ENCODE measurements at places on chromosomes 12 and 14.

DNA sequence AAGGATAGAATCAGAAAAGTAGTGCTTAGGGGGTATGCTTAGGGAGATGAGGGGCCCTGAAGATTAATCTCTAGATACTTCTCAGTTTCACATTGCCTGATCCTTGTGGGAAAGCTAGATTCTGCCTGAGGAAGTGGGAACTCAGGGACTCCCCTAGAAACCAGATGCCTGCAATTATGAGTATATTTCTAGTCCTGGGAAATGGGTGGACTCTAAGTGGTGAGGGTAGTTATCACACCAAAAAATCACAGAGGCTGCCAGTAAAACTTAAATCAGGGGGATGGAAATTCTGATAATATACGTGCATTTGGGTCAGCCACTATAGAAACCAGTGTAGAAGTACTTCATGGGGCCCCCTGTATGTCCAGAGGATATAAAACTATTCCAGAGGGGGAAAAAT lies 18.3 kb downstream of the HOXC4 start:
- no peak for DNase-seq

GRCh38 chr12:63777340-63777739 lies 2.4 kb upstream of the RXYLT1 start:
- no peak for DNase-seq

DNA sequence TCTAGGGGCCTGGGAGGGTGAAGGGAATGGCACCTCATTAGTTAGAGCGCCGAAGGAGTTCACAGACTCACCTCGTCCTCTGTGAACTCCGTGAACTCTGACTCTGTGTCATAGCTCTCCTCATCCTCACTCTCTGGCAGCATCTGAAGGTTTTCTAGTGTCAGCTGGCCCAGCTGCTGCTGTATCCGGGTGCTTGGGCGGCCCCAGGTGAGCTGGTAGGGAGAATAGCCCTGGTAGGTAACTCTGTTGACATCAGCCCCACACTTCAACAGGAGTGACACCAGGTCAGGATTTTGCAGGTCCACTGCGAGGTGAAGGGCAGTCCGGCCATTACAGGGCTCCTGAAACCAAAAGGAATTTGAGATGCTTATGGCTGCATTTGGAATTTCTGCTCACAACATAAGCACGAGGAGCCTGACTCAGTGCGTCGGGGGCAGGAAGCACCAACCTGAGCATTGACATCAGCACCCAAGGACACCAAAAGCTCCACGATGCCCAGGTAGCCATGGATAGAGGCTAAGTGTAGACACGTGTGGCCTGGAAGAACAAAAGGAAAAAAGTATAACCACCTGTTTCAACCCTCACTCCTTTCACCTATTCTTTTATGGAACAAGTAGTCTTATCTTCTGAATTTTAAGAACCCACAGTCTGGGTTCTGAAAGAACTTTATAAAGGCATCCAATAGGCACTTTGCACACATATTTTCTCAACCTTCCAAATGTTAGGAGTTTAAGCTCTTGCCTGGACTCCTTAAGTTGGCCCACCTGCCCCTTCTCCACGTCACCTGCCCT lies 2.0 kb downstream of the NFKBIA start:
- DNase-seq, result no peak

DNA sequence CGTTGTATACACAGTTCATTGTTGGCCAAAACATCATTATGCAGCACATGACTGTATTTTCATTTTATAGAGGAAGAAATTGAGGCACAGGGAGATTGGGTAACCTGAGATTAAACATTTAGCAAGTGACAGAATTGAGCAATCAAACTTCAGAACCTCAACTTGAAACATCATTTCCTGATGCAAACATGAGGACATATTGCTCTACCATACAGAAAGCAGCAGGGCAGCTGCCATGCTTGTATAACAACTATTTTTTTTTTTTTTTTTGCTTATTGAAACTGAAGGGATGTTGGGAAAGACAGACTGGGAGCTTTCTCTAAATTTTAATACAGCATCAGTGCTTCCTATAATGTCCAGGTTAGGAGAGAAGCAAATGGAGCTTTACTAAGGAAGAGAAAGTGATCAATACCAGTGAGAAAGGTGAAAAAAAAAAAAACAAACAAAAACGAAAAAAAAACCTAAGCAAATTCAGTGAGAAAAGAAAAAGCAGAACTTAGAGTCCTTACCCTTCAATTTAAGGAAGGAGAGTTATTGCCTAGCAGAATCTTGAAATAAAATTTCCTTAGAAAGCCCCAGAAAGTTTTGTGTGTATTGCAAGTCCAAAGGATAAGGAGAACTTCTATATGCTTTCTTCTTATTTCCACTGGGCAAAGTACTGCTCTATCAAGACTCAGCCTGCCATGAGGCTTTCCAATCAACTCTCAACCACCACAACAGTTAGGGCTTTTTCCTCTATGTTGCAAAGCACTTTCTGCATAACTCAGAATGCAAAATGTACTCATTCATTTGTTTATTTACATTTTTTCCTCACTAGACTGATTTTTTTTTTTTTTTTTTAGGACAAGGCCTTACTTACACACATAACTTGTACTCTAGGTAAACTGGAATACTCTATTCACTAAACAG lies 21.6 kb downstream of the BTG1 start:
- no peak for DNase-seq

- DNase-seq, result no peak
Measured at GRCh38 chr12:133236144-133236543, 467 bp upstream of the ANHX start.

DNA sequence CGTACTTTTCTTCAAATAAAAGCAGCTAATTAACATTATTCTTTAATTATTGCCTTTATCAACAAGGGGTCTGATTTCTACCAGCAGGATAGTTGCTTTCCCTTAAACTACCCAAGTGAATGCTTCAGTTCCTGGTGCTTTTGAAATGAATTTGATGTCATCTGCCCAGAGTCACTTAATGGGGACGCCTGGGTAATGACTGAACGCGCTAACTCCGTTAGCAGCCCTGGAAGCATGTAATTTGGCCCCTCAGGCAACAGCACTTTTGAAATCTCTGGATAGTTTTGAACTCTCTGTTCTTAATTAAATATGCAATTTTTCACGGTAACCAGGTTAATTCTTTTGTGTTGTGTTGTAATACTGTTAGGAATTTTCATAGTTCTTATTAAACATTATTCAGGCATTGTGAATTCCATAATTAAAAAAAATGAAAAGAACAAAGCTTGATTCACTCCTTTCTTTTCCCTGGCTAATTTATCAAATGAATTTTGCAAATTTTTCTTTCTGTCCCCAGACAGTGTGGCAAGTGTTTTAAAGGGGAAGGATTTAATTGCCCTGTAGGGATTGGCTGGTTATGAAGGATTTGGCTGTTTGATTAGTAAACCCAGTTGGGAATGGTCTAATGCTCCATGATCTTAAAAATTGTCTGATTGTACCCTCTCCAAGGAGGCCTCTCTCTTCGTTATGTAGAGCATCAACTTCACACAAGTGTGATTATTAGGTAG lies 137.5 kb upstream of the MYL2 start:
- no peak for DNase-seq

GRCh38 chr12:92745856-92746550 lies 43.2 kb downstream of the PLEKHG7 start:
- DNase-seq, result peak; percentile 61

DNA sequence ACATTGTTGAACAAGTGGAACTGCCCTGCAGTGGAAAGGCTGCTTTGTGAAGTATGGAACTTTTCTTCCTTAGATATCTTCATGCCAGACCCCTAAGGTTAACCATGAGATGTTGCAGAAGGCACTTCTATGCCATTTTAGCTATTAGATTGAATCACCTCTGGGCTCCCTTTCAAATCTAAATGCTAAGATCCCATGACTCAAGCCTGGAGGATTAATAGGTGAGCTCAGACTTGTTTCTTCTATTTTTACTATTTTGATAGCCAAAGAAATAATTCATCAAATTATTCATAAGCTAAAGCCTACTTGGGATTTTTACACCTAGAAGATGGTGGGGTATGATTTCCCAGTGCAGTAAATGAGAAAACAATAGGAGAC lies 64.3 kb downstream of the DAD1 start:
- no peak for DNase-seq

DNA sequence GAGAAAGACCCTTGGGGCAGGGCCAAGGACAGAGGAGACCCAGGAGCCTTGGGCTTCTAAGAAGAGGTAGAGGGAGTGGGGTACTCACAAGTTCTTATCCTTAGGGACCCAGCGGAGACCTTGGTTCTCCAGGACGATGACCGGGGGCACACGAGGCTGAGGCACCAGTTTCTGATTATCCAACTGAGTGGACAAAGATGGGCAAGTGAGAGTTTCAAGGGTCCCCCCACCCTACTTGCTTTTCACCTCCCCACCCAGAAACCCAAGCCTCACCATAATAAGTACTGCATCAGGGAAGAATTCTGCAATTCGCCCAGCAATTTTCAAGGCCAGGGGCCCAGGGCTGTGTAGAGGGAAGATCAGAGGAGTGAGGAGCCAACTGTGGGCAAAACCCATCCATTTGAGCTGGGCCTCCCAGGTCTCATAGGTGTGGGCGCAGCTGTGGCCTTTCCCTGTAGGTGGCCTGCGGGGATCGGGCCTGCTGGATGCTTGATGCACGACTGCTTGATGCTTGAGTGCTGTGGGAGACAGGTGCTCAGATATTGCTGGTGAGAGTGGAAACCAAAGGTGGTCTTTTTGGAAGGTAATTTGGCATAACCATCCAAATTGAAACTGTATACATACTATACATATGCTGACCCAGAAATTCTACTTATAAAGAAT lies 2.0 kb downstream of the EMC9 start:
- no peak for DNase-seq

GRCh38 chr14:103103461-103104388 lies 9.2 kb downstream of the EXOC3L4 start:
- DNase-seq, result peak; percentile 62

DNA sequence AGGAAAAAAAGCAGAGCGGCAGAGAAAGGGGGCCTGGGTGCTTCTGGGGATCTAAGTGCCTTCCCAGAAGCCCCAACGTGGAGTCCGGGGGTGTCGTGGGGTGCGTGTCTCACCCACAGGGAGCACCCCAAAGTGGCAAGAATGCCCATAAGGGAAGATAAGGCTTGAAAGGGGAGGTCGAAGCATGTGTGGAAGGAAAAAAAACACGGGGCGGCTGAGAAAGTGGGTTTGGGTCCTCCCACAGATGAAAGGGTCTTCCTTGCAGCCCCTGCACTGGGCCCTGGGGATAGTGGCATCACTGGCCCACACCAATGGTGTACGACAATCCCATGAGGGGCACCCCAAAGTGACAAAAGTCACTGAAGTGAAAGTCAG lies 275.5 kb downstream of the ALG10 start:
- no peak for DNase-seq

DNA sequence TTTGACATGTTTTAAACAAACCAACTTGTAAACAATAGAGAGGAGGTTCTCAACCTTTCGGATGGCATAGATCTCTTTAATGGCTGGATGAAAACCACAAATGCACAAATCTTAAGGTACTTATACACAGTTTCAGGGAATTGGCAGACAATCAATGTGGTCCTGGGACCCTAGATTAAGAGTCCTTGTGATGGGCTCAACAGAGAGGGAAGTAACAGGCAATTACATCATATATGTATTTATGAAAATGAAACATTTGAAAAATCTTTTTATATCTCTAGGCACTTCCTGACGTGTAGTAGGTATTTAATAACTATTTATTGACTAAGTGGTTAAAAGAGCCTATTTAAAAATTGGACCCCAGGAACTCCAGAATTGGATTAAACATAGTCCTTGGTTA lies 897 bp downstream of the ACTR10 start:
- no peak for DNase-seq

- DNase-seq, result no peak
Measured at GRCh38 chr12:6420364-6420763, 24.4 kb upstream of the CD27 start.

DNA sequence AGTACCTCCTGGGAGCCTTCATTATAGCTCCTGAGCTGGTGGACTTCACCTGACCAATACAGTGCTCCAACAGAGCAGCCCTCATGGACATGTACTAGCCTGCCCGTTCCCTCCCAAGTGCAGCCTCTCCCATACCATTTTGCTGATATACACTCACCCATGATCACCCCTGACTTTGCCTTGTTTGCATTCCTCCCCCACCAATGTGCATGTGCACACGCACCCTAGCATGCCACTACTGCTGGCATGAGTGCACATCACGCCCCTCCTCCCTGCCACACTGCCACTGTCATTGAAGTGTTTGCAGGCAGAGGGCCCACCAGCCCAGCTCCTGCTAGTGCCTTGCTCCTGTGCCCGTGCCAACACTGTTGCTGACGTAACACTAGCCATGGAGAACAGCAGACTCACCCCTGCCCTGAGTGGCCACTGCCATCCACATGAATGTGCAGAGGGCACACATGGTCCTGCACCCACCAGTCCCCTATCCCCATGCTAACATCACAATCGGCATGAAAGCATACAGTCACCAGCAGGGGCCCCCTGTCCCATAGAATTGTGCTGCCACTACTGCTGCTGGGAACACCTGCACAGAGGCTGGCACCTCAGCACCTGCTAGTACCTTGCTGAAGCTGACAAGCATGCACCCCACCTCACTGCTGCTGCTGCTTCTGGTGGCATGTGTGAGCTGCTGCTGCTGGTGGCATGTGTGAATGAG lies 110.3 kb downstream of the SINHCAF start:
- no peak for DNase-seq

DNA sequence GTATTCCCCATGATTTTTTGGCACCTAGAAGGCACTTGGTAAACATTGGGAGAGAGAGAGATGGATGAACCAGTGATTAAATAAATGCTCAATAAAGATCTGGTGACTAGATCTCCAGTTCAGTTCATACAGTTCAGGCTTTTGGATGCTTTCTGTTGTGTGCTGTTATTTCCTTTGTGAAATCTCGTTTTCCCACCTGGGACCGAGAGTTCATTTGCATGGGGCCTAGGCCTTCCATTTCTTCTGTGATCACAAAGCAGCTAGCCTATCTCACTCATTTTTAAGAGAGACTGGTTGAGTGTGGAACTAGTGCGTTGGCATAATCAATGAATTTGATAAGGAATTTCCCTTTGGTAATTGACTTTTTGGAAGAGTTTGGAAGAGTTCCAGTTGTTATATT lies 104.0 kb downstream of the VRK1 start:
- DNase-seq, result no peak
